ENCODE measurements at places on chromosomes 4 and X. TPM values are rescaled to one million over a fixed set of nuclear protein-coding genes. Genes with fewer than 3 reads are reported as not detected.

- no peak overlapping the region for H3K27ac ChIP-seq
- DNase-seq: no peak
- no peaks in the 10 kb centered on the region for H3K27me3 ChIP-seq
- H3K4me3 ChIP-seq: no peak overlapping the region
- H3K36me3 ChIP-seq: no peaks in the 10 kb centered on the region
Measured at GRCh38 chr4:155604718-155605626, 61.7 kb upstream of the GUCY1A1 start.

DNA sequence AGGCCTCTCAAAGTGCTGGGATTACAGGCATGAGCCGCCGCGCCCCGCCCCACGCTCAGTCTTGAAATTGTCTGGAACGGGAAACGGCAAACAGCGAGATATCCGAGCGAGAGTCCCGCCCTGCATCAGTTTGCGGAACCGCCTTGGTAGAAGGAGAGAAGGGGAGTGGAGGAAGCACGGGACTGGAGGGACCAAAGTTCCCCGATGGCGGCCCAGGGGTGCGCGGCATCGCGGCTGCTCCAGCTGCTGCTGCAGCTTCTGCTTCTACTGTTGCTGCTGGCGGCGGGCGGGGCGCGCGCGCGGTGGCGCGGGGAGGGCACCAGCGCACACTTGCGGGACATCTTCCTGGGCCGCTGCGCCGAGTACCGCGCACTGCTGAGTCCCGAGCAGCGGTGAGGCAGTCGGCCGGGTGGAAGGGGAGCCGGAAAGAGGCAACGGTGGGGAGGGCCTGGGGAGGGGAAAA is at the start of gene BST1:
BST1 (plus strand) TSS at position 125 of the 463 bp plus-strand sequence; CDS start at position 205, 80 bp downstream.
- H3K4me1 ChIP-seq: no peaks in the 10 kb centered on the region
- H3K4me3 ChIP-seq: peak within 1 kb of the TSS; percentile 67
- peak; percentile 60 for DNase-seq
- peak within 1 kb of the TSS; percentile 13 for H3K27ac ChIP-seq
- no peaks in the 10 kb centered on the region for H3K36me3 ChIP-seq

DNA sequence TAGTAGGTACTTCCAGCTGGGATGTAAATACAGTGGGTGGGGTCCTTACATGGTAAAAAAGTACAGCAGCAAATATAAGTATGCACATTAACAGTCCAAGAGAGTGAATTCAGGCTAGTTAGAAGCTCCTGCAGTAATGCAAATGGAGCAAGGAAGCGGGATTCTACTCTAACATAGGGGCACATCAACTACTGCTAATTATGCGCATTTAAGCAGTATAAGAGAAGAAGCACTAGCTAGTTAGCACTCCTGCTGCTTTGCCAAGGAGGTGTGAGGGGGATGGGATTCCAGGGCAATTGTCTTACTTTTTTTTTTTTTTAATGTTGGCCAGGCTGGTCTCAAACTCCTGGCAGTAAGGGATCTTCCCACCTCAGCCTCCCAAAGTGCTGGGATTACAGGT is 284.1 kb downstream of the CHIC1 start:
- no peaks in the 10 kb centered on the region for H3K36me3 ChIP-seq
- H3K4me1 ChIP-seq: no peaks in the 10 kb centered on the region
- H3K4me3 ChIP-seq: no peak overlapping the region
- H3K27ac ChIP-seq: no peak overlapping the region

DNA sequence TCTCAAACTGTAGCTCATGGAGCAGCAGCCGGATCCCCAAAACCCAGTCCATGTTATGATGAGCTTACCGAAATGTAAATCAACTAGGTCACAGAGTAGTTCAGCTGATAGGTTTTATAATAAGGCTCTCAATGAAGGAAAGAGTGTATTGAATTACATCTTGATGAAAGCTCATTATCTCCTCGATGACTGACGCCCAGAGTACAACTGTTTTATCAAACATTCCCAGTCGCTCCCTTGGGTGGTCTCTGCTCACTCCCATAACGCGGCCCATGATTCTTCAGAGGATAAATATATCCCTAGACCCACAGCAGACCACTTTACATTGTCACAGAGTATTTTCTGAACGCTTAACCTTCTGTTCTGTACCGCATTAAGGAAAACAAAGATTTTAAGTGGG is 452.3 kb upstream of the GALNT7 start:
- no peak for DNase-seq
- no peaks in the 10 kb centered on the region for H3K4me1 ChIP-seq
- no peaks in the 10 kb centered on the region for H3K27me3 ChIP-seq
- H3K27ac ChIP-seq: no peak overlapping the region
- no peak overlapping the region for H3K4me3 ChIP-seq
- no peaks in the 10 kb centered on the region for H3K36me3 ChIP-seq

GRCh38 chr4:1009542-1010394 is 1.7 kb upstream of the FGFRL1 start:
- H3K4me1 ChIP-seq: peaks cover 10% of the 10 kb centered on the region
- H3K4me3 ChIP-seq: peak overlapping the region; percentile 77
- no peaks in the 10 kb centered on the region for H3K36me3 ChIP-seq
- H3K27me3 ChIP-seq: no peaks in the 10 kb centered on the region
- H3K27ac ChIP-seq: peak overlapping the region; percentile 83
- peak; percentile 79 for DNase-seq

Gene MAGEC1
- polyA plus RNA-seq: not detected

Gene GALNTL6
- polyA plus RNA-seq: not detected

Gene GYPE
- polyA plus RNA-seq: 3.6 TPM

Measured in naive thymus-derived CD4-positive, alpha-beta T cell (primary cell).